Activated naive CD4-positive, alpha-beta T cell treated with anti-CD3 and anti-CD28 coated beads, Interleukin-2, amount 10 ng/mL, durations not matched to agents 7 days and 5 days (primary cell): ENCODE measurements at places on chromosomes 11 and 22.
A peak's percentile ranks its signal among the peaks of the same experiment; 100 is the strongest.

DNA sequence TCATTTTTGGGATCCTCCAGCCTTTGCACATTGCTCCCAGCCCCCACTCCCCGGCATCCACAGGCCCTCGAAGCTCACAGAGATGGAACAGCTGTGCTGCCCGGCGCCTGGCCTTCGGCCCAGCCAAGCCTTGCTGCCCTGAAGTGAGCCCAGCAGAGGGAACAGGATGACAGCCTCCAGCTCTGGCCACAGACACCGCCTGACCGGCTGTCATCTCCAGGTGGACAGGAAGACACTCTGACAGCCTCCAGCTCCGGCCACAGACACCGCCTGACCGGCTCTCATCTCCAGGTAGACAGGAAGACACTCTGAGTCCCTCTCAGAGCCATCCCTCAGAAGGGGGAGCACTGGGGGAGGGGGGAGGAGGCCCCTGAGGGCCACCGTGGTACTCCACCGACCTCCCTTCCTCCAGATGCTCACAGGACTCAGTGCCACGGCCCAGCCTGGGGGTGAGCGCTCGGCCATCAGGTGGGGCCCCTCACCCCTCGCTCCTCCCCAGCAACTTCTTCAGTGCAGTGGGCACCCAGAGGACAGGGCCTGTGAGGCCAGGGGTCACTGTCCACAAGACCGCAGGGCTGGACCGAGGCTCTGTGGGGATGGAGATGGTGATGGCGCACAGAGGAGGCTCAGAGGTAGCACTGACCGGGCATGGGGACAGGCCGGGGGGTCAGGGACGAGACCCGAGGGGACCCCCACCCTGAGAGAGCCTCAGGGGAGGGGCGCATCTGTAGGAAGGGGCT lies 58.6 kb downstream of the BRD1 start:
- H3K27me3 ChIP-seq: peaks cover 3% of the 10 kb centered on the region
- H3K4me1 ChIP-seq: peaks cover 27% of the 10 kb centered on the region
- H3K27ac ChIP-seq: no peak overlapping the region
- peaks cover 16% of the 10 kb centered on the region for H3K36me3 ChIP-seq

- H3K4me1 ChIP-seq: peaks cover 73% of the 10 kb centered on the region
- no peak for DNase-seq
- peak overlapping the region; percentile 92 for H3K4me3 ChIP-seq
Measured at GRCh38 chr11:67289651-67290479, 762 bp downstream of the ANKRD13D start.

DNA sequence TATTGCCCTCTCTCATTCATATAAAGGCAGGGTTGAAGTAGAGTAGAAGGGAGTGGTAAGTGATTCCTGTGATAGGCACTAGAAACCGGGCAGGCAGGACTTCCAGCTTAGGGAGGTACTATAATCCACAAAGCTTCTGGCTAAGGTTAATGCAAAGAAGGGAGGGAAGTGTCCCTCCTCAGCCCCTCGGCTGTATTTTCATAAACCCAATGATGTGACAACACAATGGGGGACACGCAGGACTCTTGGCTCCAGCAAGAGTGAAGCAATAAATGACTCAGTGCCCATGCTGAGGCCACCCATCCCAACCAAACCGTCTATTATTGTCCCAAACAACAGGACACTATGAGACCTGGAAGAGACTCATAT lies 90.7 kb downstream of the ETS1 start:
- peaks cover 97% of the 10 kb centered on the region for H3K4me1 ChIP-seq
- H3K27me3 ChIP-seq: no peaks in the 10 kb centered on the region
- peak overlapping the region; percentile 91 for H3K27ac ChIP-seq
- peak overlapping the region; percentile 69 for H3K4me3 ChIP-seq
- peaks cover 92% of the 10 kb centered on the region for H3K36me3 ChIP-seq
- no peak for DNase-seq

DNA sequence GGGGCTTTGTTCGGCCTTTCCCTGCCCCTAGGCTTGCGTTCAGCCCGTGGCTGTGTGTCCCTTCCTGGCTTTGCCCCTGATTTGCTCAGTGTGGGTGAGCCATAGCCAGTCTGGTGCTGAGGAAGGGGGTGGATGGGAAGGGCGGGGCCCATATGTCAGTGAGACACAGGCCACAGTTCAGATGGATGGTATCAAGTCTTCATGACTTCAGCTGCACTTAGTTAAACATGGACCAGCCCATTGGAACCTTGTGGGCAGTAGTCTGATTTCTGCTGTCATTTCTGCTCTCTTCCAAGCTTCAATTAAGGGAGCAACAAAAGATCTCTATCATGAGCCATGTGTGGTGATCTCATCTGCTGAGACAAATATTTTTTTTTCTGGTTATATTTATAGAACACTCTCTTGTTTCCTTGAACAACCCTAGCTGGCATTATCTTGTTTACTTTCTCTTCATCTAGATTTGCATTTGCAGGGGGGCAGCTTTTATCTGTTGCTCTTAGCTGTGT lies 21.6 kb upstream of the PEX26 start:
- no peaks in the 10 kb centered on the region for H3K36me3 ChIP-seq
- H3K4me3 ChIP-seq: no peak overlapping the region
- no peak for DNase-seq
- peaks cover 20% of the 10 kb centered on the region for H3K27me3 ChIP-seq
- peaks cover 2% of the 10 kb centered on the region for H3K4me1 ChIP-seq

DNA sequence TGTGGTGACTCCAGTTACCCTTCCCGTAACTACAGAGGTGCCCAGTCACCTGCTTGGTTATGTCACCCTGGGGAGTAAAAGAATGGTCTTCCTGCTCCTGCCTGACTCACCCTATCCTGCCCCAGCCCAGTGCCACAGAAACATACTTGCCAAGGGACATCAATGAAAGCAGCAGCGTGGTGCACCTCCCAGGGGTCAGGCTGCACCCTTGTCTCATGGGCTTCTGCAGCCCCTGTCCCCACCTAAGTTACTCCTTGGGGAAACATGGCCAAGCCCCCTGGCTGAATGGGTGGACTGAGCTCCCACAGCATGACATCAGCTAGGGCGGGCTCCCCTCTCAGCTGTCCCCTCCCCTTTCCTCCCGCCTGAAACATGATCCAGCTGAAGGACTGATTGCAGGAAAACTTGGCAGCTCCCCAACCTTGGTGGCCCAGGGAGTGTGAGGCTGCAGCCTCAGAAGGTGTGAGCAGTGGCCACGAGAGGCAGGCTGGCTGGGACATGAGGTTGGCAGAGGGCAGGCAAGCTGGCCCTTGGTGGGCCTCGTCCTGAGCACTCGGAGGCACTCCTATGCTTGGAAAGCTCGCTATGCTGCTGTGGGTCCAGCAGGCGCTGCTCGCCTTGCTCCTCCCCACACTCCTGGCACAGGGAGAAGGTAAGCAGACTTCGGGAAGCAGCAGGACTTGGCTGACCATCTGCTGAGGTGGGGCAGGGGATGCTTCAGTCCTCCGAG lies at the start of gene HTR3A:
TSS of gene HTR3A (plus strand) at position 368 of the 730 bp plus-strand sequence. CDS start at position 586, 218 bp downstream.
- DNase-seq: no peak
- H3K36me3 ChIP-seq: no peaks in the 10 kb centered on the region
- H3K27ac ChIP-seq: no peak within 1 kb of the TSS

DNA sequence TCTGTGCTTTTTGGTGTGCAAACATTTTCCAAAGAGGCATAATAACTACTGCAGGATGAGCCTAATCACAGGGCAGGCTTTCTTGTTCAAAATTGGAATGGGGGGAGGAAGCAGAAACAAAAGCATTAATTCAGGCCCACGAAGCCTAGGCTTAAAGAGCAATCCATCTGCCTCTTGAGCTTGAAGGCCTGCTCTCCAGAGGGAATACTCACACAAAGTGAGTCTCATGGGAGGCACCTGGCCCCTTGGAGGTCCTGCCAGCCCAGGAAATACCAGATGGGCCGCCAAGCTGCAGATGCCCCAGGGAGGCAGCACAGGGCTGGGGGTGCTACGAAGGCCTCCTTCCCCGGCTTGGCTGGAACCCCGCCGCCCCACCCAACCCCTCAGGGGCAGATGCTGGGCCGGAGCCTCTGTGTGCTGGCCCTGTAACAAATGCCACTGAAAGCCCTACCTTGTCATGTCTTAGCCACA lies 39.3 kb upstream of the COMT start:
- no peaks in the 10 kb centered on the region for H3K27me3 ChIP-seq
- no peak for DNase-seq
- peaks cover 1% of the 10 kb centered on the region for H3K36me3 ChIP-seq
- no peak overlapping the region for H3K4me3 ChIP-seq

GRCh38 chr11:77090046-77090372 lies 12.6 kb upstream of the OMP start:
- H3K4me1 ChIP-seq: peaks cover 6% of the 10 kb centered on the region
- H3K27ac ChIP-seq: no peak overlapping the region
- peaks cover 8% of the 10 kb centered on the region for H3K27me3 ChIP-seq
- no peak overlapping the region for H3K4me3 ChIP-seq
- DNase-seq: no peak

GRCh38 chr22:24894220-24894975 lies 52.1 kb downstream of the LHFPL7 start:
- no peaks in the 10 kb centered on the region for H3K4me1 ChIP-seq
- H3K4me3 ChIP-seq: no peak overlapping the region
- H3K27me3 ChIP-seq: peaks cover 4% of the 10 kb centered on the region
- no peak for DNase-seq

GRCh38 chr11:107769189-107769588 lies 57.3 kb upstream of the SLN start:
- H3K4me1 ChIP-seq: peaks cover 3% of the 10 kb centered on the region
- H3K36me3 ChIP-seq: no peaks in the 10 kb centered on the region
- DNase-seq: no peak
- H3K4me3 ChIP-seq: no peak overlapping the region

DNA sequence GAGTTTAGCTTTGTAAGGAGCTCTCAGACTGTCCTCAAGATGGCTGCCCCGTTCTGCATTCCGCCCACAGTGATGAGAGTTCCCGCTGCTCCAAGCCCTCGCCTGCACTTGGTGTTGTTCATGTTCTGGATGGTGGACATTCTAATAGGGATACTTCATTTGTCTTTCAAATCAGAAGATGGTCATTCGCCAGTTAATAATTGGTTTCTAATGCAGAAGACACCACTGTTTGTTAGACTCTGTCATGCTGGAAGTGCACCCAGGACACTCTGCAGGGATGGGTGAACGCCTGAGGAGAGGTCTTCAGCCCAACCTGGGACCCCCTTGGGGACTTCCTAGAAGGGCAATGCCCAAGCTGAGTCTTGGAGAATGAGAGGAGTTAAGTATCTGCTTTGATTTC lies 836.4 kb downstream of the TBC1D22A start:
- DNase-seq: no peak
- H3K4me3 ChIP-seq: no peak overlapping the region
- H3K36me3 ChIP-seq: no peaks in the 10 kb centered on the region
- no peaks in the 10 kb centered on the region for H3K27me3 ChIP-seq
- H3K27ac ChIP-seq: no peak overlapping the region
- no peaks in the 10 kb centered on the region for H3K4me1 ChIP-seq

DNA sequence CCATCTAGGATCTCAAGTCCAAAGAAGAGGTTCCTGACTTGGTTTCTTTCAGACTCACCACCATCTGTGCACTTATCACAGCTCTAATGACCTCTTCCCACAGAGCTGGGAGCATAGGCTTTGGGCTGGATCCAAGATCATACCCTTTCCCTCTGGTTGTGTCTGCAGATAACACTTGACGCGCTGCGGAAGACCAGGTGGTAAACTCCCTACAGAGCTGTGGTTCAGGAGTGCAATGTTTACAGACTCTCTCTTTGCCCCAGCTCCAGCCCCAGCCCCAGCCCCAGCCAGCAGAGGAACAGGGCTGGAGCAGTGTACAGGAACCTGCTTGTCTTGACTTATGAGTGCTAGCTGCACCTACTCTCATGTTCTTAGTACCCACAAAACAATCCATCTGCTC lies 274.4 kb upstream of the SYN3 start:
- DNase-seq: no peak
- H3K36me3 ChIP-seq: no peaks in the 10 kb centered on the region
- no peaks in the 10 kb centered on the region for H3K4me1 ChIP-seq
- H3K27me3 ChIP-seq: no peaks in the 10 kb centered on the region
- H3K4me3 ChIP-seq: no peak overlapping the region
- H3K27ac ChIP-seq: no peak overlapping the region

DNA sequence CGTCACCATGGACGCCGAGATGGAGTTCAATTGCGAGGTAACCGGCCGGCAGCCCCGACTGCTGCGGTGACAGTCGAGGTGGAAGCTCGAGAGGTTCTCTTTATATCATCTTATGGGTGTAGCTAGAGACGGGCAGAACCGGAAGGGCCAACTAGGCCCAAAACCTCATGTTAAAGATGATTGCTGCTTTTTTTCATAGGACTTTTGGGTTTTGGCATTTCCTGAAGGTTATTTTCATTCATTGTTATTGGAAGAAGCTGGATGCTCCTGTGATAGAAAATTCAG lies 585 bp downstream of the NF2 start:
- H3K36me3 ChIP-seq: peaks cover 18% of the 10 kb centered on the region
- peak; percentile 69 for DNase-seq
- H3K4me1 ChIP-seq: peaks cover 36% of the 10 kb centered on the region

DNA sequence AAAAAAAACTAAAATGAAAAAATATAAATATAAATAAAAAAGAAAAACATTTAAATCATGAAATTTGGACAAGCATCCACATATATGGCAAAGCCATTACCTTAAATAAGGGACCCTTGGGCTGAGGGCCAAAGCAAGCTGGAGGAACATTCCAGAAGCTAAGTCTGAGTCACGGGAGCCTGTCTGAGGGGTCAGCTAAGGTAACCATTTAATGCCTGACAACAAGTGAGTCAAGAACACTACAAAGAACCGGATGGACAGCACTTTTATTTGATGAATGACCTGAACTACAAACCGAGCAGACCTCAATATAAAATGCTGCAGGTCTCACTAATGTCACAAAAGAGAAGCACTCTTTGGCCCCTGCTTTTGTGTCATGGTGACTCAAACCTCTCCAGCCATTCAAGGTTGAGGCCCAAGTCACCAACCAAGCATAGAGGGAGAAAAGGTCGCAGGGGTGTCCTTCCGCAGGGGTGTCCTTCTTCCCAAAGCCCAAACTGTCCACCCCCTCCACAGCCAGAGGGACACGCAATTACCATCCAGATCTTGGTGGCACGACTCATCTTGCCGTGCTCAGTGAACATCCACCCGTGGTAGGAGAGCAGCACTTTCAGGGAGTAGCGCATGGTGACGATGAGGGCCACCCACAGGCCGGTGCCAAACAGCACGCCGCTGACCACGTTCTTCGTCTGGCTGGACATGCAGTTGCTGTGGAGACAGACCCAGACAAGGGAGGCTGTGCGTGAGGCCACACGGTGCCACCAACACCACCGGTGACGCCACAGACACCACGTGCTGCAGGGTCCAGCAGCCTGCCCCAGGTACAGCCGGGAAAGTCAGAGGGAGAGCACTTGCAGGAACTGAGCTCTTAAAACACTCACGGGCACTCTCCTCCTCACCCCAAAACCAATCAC lies 34.5 kb downstream of the CPT1A start:
- H3K4me3 ChIP-seq: no peak overlapping the region
- no peak for DNase-seq
- H3K27ac ChIP-seq: no peak overlapping the region
- peaks cover 15% of the 10 kb centered on the region for H3K36me3 ChIP-seq
- no peaks in the 10 kb centered on the region for H3K27me3 ChIP-seq
- no peaks in the 10 kb centered on the region for H3K4me1 ChIP-seq

DNA sequence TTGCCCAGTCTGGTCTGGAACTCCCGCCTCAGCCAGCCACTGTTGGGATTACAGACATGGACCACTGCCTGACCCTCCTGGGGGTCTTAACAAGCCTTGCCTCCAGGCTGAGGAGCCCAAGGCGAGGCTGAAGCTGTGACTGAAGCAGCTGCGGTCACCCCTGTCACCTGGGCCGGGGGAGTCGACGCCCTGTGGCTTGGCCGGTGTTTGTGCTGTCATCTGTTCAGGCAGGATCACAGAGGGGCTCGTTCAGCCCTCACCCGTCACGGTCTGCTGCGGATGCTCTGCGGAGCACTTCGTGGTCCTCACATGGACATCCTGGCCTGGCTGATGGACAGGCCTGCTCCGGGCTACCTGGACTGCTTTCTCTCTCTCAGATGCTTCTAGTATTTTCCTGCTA lies 23.8 kb downstream of the TRMU start:
- H3K27me3 ChIP-seq: peaks cover 5% of the 10 kb centered on the region
- H3K36me3 ChIP-seq: peaks cover 6% of the 10 kb centered on the region
- H3K4me3 ChIP-seq: no peak overlapping the region
- no peaks in the 10 kb centered on the region for H3K4me1 ChIP-seq
